ENCODE measurements at places on chromosomes 3 and 15.

DNA sequence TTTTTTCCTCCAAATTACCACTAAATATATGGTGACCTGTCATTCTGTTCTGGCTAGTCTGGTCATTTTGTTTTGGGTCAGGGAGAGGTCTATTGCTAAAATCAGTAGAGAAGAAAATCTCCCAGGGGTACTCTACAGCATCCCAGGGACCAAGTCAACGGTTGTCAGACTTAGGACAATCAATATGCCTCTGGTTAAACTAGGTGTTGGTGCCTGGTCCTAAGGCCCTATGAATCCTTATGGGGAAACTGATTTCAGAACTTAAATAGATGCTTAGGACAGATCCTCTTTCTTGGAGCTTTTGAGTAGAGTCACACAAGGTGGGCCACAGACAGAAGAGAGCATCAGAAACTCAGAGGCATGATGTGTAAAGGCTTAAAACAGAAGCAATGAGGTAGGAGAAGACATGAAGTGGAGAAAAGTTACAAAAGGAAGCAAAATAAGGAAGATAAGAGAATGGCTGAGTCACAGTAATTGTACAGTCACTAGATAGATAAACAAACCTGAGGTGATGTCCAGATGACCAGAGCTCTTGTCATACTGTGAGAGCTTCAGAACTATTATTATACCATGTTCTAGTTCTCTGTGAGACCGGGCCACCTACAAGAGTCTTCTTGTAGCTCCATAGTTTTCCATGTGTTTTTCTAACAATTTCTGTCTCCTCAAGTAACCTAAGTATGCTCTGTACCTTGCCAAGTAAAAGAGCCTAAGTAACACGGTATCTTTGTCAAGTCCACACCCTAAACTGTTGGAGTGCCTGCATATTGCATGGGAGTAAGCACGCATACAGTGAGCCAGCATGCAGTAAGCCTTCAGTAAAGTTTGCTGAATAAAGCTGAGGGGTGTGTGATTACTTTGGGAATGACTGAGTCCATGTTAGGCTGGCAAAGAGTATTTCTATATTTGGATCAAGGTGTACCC is 44.6 kb upstream of the LEKR1 start:
- DNase-seq = no peak

DNA sequence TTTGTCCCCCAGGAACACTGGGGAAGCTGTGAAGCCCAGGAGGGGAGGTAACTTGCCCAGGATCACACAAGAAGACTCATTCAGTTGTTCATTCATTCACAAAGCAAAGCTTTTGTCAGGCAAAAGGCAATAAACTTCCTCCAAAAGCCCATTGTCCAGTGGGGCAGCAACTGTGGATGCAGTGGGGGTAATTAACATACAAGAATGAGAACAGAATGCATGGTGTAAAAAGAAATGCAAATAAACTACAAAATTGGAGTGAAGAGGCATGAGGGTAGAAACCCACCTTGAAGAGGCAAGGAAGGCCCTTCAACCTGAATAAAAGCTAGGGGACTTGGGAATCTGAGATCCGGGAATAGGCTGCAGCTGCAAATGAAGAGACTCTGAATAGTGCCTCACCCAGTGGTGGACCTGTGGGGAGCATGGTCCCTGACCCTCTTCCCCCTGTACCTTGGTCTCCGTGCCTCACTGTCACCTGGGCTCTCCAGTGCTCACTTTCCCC is 363.6 kb downstream of the CLSTN2 start:
- DNase-seq = no peak

- no peak for DNase-seq
Observed at GRCh38 chr3:194318511-194319161, 32.5 kb downstream of the CPN2 start.

DNA sequence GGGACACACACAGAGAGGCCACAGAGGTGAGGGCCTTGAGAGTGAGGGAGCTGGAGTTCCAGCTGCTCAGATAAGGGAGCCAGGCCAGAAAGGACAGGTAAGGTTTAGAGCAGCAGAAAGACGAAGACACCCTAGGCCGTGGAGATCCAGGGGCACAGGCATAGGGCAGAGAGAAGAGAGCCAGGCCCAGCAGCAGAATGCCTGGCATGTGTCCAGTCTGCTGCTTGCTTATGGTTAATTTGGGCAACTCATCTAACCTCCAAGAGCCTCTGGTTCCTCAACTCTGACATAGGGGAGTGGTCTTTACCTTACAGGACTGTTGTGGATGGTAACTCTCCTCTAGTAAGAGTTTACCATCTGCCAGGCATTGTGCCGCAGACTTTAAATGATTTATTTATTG is 35.9 kb downstream of the STARD5 start:
- DNase-seq = no peak

DNA sequence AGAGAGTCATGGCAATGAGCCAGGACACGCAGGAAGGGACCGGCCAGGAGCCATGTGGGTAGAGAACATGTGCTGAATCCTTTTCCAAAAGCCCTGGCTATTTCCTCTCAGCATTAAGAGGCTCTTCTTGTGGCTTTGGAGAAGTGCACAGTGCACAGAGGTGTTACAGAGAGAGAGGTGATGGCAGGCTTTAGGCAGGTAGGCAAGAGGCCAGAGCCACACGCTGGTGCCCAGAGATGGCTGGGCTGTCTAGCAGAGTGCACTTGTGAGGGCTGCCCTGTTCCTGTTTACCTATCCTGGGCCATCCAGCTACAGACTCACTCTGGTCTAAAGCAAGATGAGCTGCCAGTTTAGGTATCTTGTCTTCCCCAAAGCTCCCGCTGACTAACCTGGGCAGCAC is 402.6 kb downstream of the OCA2 start:
- no peak for DNase-seq

GRCh38 chr3:194893121-194893987 is 207.7 kb downstream of the FAM43A start:
- no peak for DNase-seq

DNA sequence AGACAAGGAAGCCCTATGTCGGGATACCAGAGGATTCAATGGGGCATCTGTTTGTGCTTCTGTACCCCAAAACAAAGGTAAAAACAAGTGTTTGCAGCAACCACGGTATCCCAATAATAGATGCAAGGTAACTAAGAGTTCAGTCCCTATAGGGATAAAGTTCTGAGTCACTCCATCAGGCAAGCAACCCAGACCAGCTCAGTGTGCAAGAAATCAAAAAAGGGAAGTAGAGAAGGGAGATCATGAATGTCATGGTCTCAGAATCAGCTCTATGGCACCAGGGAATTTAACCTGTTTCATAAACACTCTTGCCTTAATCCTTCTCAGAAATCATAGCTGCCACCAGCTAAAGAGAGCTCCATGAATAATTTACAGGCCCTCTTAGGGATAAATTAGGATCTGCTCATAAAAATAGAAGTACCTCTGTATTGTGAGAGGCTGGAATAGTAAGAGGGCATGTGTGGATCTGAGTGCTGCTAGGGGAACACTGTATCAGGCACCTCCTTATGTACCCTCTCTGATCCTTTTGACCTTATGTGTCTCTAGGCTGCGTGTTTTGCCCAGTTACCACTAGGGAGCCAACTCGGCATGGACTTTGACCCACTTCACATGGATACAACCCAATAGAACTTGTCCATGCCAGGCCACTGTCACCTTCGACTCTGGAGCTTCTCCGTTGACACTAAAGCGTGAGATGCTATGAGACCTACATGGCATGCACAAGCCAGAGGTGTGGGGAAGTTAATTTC is 754.6 kb downstream of the AGBL1 start:
- DNase-seq = no peak

GRCh38 chr3:64150623-64151207 is 74.6 kb downstream of the PRICKLE2 start:
- DNase-seq = no peak

DNA sequence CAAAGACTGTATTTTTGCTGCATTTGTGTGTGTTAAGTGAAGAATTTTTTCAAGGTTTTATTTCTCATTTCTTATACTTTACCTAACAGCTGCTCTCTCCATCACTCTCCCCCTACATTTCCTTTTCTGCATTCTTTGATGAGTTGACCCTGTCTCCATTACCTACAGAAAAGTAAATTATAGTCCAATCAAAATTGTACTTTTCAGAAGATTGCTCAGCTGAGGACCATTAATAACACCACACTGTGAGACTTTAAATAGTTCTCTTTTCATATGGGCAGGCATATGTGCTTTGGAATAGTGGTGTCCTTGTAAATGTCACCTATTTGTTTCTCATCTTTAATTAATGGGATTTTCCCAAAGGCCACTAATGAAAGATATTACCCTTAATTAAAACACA is 234.7 kb upstream of the GPR149 start:
- no peak for DNase-seq

GRCh38 chr3:14397531-14397930 is 4.9 kb upstream of the SLC6A6 start:
- no peak for DNase-seq

DNA sequence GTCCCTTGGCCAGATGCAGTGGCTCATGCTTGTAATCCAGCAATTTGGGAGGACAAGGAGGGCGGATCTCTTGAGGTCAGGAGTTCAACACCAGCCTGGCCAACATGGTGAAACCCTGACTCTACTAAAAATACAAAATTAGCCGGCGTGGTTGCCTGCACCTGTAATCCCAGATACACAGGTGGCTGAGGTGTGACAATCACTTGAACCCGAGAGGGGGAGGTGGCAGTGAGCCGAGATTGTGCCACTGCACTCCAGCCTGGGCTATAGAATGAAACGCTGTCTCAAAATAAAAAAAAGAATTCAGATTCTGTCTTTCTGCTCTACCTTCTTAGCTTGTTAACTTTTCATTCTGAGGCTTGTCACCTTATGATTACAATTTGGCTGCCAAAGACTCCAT is 22.1 kb downstream of the MYO5A start:
- no peak for DNase-seq

DNA sequence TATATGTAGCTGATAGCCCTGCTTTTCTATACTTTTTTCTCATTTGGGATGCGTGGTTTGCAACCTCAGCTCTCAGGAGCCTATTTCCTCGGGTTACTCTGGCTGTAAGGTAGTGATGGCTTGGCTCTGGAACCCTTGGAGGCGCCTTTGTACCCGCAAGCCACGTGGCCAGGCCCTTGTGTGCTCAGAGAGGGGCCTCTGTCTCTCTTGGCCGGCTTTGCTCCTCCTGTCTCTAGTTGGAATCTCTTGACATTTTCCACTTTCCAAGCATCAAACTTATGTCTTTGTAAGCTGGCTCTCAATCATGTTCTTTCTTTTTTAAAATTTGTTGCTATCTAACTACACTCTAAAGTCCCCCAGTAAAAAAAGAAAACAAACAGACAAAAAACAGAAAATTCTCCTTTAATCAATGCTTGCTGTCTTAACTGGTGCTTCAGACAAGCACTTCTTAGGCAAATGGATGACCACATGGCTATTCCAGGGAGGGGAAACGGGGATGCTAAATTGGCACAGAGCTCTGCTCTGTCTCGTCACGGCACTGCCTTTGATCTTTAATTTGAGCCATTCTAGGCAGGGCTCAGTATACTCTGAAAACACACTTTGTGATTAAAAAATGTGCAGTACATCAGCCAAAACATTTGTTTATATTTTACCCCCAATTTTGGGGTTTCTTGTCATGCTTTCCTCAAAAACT is 180.4 kb upstream of the NR2E3 start:
- no peak for DNase-seq

DNA sequence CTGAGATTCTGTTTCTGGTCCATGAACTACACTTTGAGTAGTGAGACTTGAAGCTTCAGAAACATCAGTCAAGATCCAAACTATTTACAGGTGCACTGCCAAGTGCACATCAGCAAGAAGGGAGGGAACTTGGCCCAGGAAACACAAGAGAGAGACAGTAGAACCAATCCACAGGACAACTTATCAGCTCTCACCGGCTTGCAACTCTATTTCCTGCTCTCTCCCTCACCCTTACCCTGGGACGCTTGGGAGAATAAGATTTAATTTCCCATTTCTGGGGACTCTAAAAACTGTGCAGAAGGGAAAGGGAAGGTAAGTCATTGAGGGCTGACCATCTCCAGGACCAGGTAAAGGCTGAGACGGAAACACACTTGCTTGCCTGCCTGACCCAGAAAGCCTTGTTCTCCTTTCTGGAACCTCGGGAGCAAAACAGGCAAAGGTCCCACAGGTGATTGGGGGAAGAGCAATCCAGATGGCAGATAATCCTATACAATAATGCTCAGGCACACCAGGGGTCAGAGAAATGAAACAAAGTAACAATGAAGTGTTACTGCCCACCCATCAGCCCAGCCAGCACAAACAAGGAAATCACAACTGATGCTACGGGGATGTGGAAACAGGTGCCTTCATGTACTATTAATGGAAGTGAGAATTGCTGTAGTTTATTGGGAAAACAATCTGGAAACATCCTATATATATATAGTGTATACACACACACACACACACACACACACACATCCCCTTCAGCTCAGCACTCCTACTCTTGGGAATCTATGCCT is 154.4 kb downstream of the XXYLT1 start:
- no peak for DNase-seq

DNA sequence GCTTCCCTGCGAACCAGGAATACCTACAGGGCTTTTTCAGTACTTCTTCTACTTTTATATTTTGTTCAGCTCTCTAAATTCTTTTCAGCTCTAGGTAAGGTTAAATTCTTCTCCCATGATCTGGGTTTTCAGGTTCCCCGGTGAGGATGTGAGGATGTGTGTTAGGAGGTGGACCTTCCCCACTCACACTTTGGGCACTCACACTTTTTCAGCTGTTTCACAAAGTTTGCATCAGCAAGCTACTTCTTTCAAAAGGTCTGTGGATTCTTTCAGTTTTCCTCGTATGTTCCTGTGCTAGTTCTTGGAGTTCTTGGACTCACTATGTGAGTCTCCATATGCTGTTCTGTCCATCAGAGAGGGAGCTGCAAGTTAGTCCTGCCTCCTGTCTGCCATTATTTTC is 13.9 kb upstream of the OR5K2 start:
- DNase-seq = no peak

DNA sequence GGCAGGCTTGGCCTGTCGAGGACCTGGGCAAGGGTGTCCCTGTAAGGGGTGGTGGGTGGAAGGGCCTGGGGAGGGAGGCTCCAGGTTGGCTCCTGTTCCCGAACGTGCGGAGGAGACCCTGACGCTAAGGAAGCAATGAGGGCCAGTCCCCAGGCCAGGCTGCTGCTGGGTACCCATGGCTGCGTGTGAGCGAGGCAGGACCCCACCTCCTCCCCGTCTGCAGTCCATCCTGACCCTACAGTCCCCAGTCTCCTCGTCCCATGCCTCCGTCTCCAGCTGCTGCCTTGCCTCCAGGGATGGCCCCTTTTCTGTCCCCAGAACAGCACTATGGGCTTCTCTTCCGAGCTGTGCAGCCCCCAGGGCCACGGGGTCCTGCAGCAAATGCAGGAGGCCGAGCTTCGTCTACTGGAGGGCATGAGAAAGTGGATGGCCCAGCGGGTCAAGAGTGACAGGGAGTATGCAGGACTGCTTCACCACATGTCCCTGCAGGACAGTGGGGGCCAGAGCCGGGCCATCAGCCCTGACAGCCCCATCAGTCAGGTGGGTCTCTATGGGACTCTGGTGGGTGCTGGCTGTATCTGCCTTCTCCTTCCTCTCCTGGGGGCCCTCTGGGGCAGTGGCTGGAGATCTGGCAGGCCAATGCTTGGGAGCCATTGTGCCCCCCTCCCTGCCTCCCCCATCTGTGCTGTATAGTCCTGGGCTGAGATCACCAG is 571 bp downstream of the FES start:
- no peak for DNase-seq

- no peak for DNase-seq
Observed at GRCh38 chr15:38017721-38018120, 83.3 kb downstream of the TMCO5A start.

- no peak for DNase-seq
Observed at GRCh38 chr15:68653801-68654200, 75.0 kb downstream of the CORO2B start.

Measured in CD8-positive, alpha-beta T cell (primary cell).